ENCODE measurements at places on chromosomes 12 and 14.

GRCh38 chr12:80593766-80594165 lies 113.7 kb upstream of the MYF6 start:
- peak; percentile 93 for DNase-seq

DNA sequence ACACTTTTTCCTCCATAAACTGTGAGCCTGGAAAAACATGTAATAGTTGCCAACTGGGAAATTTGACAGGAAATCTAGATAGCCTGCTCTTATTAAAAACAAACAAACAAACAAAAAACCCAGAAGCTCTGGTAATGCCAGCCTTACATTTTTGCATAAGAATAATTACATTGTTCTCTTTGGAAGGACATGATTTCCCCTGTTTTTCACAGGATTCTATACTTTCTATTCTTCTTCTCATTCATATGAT lies 137.9 kb downstream of the AEBP2 start:
- DNase-seq: no peak

- peak; percentile 8 for DNase-seq
Observed at GRCh38 chr12:85632390-85632789, 203.8 kb downstream of the RASSF9 start.

- DNase-seq: peak; percentile 66
Observed at GRCh38 chr14:81464253-81465002, 64.3 kb upstream of the STON2 start.

DNA sequence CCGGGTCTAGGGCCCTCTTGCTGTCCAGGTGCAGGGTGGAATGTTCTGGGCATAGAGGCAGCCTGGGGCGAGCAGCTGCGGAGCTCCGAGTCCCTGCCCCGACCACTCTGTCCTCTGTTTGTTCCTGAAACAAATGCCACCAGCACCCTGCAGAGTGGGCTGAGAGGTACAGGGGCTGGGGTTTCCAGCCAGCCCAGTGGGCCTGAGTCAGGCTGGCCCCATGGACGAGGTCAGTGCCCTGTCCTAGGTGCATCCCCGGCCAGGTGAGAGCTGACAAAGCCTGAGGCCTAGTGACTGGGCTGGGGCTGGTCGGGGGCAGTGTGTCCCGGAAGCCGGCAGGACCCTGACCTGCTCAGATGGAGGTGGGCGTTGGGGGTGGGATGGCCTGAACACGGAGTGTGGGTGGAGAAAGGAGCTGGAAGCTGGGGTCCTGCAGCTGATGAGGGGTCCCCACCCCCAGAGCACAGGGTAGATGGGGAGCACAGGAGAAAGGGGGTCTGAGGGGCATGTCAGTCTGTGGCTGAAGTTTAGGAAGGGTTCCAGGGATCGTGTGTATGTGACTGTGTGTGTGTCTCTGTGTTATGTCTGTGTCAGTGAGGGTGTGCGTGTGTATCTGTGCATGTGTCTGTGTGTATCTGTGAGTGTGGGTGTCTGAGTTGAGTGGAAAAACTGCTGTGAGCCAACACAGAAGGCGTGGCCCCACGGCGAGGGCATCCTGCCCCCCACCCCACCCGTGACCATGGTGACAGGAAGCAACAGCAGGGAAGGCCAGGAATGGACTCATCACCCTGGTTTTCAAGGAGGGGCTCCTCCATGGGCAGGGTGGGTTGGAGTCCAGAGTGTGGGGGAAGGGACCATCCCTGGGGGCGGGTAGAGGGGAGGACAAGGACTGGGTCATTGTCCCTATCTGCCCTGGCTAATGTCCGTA lies 2.4 kb upstream of the CRIP1 start:
- DNase-seq: no peak

DNA sequence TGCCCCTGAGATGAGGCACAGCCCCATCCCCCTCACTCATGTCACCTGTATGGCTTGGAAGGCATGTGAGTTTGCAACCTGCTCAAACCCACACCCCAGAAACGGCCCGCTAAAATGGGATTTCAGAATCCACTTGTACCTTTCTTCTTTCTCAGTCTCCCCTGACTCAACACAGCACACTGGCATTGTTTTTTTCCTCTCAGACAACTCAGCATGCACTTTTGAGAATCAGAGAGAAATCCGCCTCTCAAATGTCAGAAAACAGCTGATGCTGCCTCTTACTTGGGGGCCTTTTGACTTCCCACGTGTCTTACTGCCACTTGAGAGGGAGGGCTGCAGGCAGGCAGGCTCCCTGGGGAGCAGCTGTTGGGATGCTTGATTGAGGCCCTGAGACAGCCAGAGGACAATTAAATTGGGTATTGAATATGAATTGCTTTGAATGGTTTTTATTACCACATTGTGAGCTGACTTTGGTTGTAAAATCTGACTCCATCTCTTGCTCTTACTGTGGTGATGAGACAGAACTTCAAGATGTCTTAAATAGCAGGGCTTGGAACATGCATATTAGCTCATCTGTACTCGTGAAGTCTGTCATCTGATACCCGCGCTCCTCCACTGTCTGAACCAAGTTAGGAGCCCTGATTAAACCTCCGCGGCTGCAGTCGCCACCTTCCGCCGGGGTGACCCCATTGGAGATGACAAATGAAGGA lies 96.6 kb downstream of the APAF1 start:
- no peak for DNase-seq

DNA sequence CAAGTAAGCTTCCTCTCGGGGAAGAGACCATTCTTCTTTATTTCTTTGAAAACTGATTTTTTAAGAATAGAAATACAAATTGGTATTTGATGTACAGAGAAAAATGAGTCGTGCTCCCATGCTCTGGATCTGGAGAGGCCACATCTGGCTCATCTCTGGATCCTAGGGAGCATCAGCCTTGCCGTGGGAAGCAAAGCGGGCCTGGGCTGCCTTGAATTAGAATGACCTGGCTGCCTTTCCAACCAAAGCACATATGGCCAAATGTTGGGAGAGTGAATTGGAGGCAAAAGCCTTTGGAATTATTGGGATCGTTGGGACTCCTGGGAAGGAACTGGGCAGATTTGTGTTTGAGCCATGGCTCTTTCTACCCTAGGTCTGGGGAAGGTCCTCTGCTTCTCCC lies 80.0 kb downstream of the SLC25A47 start:
- DNase-seq: peak; percentile 33

GRCh38 chr14:100557658-100558057 lies 29.6 kb downstream of the BEGAIN start:
- peak; percentile 18 for DNase-seq

- DNase-seq: peak; percentile 78
Observed at GRCh38 chr12:103548622-103549601, 38.2 kb upstream of the STAB2 start.

DNA sequence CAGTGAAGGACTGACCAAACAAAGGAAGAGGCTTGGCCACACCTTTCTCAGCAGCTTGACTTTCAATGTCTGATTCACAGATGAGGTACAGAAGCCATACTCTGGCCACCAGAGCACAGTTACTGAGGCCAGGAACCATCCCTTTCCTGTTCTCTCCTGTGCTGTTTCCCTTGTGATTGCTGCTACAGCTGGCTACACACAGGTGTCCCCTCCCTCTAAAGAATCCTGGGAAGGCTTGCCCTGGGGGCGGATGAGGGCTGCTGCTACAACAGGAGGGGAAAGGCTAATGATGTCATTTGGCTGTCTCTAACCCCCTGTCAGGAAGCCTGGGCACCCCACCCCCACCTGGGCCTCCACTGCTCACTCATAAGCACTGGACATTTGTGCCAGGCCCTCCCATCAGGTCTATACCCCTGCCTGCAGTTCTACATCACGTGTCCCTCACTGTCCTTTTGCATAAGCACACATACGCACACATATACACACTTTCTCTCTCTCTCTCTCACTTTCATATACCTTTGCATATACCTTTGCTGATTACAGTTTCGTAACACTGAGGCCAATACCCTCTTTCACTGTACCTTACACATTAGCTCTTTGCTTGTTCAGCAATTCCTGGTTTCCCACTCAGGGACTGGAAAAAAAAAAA lies 41.4 kb downstream of the PRPF40B start:
- no peak for DNase-seq

GRCh38 chr12:47034661-47035060 lies 44.8 kb upstream of the PCED1B start:
- no peak for DNase-seq

GRCh38 chr14:66600416-66600815 lies 92.5 kb downstream of the GPHN start:
- DNase-seq: peak; percentile 62

DNA sequence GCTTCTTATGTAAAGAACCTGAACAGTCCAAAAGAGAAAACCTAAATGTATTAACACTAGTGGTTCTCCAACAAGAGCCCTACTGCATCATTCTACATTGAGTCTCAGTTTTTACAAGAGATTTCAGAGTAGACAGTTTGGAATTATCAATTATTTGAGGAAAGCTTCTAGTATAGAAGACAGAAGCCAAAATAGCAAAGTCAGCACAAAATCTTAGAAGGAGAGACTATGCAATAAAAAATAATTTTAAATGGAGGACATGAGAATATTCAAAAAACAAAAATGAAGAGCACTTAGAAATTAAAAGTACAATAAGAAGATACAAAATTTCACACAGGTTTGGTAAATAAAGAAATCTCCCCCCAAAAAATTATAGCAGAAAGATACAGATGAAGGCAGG lies 406.3 kb upstream of the USP15 start:
- no peak for DNase-seq

DNA sequence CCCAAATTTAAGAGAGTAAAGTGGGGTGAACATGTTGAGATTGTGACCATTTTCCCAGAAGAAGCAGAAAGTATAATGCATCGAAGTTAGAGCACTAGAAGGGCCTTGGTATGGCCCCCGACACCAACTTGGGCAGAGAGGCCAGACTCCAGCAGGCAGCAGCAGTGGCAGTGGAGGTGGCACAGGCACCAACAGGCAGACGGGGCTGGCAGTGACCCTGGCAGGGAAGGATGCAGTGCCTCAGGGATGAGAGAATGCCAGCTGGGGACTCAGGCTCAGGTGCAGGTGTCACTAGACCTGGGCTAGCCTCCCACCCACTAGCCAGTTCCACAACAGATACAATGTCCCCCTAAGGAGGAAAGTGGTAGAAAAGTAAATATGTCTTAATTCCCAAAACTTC lies 27.7 kb upstream of the AMIGO2 start:
- no peak for DNase-seq

DNA sequence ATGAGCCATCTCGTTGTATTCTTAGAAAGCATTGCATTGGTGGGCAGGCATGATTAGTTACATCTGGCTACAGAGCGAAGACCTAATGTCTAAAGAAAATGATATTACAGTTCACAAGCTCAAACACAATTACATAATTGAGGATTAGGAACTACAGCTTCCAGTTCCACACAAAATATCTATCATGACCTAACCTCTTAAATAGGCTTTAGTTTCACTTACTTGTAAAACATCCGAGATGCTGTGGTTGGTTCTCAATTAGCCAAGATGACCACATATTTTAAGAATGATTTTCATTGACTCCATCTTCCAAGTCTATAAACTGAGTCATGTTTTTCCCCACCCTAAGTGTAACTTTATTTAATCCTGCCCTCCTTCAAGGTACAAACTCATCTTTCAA lies 69.5 kb downstream of the LRIG3 start:
- DNase-seq: peak; percentile 29

DNA sequence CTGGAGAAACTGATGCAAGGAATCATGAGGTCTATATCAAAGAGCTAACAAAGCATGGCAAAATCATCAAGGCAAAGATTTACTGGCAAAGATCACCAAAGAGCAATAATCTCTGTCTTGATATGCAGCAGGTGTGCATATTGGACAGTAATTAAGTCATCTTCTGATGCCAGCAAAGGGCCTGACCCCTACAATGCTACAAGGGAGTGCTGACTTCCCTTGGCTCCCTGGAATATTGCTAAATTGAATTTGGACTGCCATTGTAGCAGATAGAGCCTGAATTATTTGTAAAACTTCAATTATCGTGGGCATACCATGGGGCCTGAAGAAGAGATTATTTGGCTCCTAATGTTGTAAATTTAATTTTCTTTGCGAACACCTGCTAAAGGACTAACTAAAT lies 307.9 kb upstream of the SYT1 start:
- no peak for DNase-seq

DNA sequence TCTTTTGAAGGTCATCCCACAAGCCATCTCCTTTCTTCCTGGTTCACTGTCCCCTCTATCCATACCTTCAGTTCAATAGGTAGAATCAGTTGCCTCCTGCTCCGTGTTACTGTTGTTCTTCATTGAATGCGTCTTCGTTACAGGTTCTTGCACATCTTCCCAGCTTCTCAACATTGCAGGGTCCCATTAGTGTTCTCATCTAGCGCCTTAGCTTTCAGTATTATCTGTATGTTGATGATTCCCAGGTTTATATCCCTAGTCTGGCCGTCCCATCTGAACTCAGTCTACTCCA lies 2.0 kb downstream of the SCFD1 start:
- DNase-seq: no peak

DNA sequence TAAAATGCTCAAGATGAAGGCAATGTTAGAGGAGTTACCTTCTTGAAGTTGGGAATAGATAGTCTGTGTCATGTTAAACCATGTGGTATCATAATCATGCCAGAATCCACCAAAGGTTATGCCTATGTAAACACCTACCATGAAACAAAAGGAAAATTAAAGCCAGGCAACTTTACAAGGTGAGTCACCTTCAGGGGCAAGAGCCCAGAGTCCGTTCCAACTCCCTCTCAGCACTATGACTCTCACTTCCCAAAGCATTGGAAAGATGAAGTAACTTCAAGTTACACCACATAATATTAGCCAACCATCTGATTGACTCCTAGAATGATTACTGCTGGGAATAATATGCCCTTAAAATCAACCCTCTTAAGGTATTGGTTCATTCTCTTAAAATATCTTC lies 38.5 kb downstream of the CATSPERB start:
- peak; percentile 88 for DNase-seq

- no peak for DNase-seq
Observed at GRCh38 chr14:54106661-54107377, 150.2 kb upstream of the BMP4 start.

DNA sequence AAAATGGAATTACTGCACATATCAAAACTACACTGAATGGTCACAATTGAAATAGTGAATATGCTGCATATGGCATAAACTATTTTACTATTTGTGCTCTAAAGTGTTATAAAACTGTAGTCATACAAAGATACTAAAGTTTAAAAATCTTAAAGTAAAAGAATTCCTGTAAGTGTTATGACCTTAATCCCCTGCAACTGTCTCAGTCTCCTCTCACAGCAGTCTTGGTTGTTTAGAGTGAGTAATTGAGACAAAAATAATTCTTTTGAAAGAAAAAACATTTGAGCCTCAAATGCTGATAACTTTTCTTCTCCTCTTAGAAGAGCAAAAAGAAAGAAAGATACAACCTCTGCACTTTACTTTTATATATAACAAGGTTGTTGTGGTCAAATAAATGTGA lies 99.9 kb downstream of the SYT1 start:
- no peak for DNase-seq

GRCh38 chr12:67299926-67300325 lies 30.8 kb downstream of the CAND1 start:
- DNase-seq: no peak

- DNase-seq: no peak
Observed at GRCh38 chr14:53792909-53793308, 163.7 kb downstream of the BMP4 start.

GRCh38 chr14:65164068-65164824 lies 61.9 kb upstream of the MAX start:
- DNase-seq: peak; percentile 65

- peak; percentile 87 for DNase-seq
Observed at GRCh38 chr12:570435-570920, 92.8 kb downstream of the NINJ2 start.
